Activated T-cell treated with anti-CD3 and anti-CD28 coated beads, Interleukin-2, amount 50 U/mL, for 4 hours (primary cell): ENCODE measurements at places on chromosomes 4 and X.

GRCh38 chrX:130184857-130185256 lies 13.1 kb downstream of the RAB33A start:
- no peak for DNase-seq

GRCh38 chr4:24700118-24700517 lies 95.3 kb upstream of the SOD3 start:
- no peak for DNase-seq

- DNase-seq = no peak
Measured at GRCh38 chrX:17769701-17770269, 32.5 kb downstream of the SCML1 start.

GRCh38 chr4:119873794-119874325 lies 192.8 kb downstream of the MAD2L1 start:
- DNase-seq = no peak

DNA sequence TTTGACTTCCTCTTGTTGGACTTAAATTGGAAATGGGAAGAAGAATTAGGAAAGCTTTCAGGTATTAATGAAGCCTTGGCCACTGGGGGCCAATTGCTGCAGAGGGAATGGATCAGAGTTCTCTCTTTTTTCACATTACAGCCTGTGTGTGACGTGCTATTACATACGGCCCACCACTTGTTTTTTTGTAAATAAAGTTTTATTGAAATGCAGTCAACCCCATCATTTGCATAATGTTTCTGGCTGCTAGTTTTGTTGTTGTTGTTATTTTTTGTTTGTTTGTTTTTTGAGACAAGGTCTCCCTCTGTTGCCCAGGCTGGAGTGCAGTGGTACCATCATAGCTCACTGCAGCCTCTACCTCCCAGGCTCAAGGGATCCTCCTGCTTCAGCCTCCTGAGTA lies 98.4 kb downstream of the ASMT start:
- no peak for DNase-seq

DNA sequence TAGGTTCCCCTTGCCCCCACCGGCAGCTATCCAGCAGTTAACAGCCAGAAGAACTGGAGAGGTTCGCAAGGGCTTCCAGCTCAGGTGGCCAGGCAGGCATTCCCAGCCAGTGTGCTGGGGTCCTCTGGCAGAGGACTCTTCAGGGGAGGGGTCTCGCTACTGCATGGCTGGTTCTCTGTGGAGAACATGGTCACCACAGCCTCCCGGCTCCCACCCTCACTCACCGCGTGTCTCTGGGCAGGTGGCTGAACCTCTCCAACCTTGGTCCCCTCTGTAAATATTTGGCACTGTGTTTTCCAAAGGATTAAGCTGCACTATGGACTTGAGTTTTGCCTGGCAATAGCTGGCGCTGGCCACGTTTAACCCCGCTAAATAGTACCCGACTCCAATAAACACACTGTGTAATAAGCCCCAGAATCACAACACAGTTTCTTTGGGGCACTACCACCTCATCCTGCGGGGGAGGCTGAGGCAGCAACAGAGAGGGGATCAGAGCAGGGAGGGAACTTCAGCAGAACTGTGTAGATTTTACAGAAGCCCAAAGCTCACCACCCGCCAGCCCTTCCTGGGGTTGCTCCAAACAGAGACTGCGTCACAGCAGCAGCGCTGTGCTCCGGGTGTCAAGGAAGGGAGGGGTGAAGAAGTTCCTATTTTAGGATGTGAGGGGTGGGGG lies 15.2 kb downstream of the BCOR start:
- DNase-seq = no peak
